T follicular helper cell (primary cell): ENCODE measurements at places on chromosomes 7 and 10.

- no peak for DNase-seq
These were observed 8.0 kb upstream of the EPHA1 start for GRCh38 chr7:143416565-143417149.

GRCh38 chr7:130941322-130942210 lies 207.6 kb upstream of the KLF14 start:
- DNase-seq, result no peak

DNA sequence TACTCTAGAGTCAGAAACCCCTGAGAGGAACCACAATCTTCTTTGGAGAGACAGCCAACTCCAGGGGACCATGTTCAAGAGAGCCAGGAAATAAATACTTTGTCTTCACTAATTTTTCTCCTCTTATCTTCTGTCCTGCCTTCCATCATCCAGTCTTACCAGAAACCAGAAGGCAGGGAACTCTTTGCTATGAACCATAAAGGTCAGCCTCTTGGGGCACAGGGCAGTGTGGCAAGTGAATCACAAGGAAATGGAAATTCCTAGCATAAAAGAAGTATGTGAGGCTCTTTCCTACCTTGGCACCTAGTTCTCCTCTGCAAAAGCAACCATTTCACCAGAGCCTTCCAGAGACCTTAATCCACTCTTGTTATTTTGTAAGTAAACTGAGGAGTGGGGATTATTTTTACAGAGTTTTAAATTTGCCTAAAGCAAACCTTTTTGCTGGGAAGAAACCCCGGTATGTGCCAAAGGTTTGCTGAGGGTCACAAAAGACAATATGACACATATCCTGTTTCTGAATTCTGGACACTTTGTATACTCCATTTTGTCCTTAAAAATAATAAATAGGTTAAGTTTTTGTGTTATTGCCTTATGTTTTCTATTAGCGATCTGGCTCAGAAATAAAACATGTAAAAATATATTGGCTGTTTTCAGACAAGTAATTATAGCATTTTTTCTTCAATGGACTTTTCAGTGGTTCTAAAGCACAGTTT lies 87.1 kb downstream of the ADAM22 start:
- no peak for DNase-seq

DNA sequence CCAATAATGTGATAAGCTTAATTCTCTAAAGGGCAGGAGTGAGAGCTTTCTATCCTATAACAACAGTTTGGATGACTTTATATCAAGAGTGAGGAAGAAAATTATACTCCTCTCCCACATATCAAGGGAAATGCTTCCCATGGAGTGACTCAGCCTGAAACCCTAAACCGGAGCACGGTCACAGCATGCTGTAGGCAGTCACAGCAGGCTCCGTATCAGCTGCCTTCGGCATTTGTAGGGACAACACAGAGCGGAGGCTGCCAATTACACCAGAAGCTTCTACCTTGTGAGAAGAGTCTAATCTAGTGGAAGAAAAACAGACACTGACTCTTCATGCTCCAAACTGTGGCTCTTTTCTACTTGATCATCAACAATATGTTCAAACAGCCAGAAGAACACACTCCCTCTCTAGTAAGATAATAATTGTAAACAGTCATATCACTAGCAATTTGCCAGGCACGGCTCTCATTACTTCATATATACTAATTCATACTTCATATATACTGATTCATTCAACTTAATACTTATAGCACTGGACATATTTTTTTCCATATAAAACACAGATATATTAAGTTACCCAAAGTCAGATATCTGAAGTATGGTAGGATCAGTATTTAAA lies 65.9 kb downstream of the DGKB start:
- no peak for DNase-seq
